ENCODE measurements at places on chromosomes 5 and 9.

DNA sequence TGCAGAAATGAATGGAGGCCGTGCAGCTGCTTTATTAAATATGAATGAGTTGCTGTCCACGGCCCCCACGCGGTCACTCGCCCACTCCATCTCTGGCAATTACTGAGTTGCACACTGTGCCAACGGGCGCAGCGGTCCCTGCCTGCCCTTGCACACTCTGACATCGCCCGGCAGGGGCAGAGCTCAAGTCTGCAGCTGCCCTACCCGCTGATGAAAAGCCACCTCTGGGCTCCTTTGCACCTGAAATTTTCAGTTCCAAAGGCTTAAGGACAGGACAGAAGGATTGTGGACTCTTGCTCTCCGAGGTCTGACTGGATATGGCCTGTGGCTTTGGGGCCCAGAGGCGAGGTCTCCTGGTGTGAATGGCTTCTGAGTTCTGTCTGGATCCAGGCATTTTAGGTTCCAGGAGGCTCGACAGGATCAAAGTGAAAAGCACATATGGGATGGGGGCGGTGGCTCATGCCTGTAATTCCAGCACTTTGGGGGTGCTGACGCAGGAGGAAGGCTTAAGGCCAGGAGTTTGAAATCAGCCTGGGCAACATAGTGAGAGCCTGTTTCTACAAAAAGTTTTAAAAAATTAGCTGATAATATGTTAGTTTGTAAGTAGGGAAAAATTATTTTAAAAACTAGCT lies 201.8 kb downstream of the PAX5 start:
- no peak for DNase-seq

DNA sequence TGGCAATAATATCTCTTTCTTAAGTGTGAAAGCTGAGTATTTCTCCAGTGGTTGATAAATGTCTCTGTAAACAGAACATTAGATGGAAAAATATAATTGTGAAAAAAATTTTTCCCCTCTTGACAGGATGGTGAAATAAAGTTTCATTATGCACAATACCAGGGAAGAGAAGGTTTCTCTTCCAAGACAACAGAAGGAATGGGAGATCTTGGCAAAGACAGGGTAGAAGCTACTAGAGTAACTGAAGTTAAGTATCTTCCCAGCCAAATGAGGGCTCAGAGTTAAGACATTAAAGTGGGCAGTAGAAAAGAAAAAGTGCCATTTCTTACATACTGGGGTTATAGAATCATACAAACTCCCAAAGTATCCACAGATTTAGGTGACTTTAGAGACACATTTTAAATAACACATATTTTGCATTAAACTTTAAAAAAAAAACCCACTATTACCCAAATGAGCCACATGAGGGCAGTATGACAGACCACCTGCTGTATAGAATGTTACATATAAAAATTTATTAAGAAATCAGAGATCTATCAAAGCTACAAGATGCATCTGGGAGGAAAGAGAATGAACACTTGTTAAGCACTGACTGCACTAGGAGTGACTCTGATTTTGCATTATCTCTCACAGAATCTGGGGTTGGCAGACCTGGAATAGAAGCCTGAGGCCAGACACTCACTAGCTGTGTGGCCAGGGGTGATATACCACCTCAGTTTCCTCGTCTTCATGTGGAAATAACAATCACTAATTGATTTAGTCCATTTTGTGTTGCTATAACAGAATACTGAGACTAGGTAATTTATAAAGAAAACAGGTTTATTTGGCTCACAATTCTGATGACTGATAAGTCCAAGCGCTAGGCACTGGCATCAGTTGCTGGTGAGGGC lies 98.5 kb downstream of the ARSB start:
- DNase-seq: no peak

DNA sequence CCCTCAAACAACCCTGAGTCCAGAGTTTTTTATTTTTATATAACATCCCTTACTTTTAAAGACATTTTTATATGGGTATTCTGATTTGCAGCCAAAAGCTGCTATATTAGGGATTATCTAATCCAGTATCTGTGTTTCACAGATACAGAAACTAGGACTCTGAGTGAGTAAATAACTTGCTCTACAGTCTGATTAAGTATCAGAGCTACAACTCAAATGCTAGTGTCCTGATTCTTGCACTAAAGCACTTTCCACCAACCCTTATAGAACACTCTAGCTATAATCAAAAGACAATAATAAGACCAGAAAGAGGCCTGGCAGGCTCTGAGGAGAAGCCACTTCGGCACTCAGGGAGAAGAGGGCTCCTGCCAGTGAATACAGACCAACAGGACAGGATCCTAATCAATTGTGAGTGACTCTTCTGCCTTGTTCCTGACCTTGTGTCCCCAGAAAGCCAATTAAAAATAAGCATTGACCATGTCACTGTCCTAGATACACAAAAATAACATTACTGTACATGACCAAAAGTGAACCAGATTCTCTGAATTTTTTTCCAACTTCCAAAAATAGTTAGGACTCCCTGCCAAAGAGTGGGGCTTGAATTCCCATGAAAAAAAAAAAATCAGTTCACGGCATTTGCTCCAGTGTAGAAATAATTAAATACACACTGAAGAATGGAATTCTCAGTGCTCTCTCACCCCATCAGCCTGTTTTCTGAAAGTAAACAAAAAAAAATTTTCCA lies 63.6 kb upstream of the MAP3K1 start:
- no peak for DNase-seq

DNA sequence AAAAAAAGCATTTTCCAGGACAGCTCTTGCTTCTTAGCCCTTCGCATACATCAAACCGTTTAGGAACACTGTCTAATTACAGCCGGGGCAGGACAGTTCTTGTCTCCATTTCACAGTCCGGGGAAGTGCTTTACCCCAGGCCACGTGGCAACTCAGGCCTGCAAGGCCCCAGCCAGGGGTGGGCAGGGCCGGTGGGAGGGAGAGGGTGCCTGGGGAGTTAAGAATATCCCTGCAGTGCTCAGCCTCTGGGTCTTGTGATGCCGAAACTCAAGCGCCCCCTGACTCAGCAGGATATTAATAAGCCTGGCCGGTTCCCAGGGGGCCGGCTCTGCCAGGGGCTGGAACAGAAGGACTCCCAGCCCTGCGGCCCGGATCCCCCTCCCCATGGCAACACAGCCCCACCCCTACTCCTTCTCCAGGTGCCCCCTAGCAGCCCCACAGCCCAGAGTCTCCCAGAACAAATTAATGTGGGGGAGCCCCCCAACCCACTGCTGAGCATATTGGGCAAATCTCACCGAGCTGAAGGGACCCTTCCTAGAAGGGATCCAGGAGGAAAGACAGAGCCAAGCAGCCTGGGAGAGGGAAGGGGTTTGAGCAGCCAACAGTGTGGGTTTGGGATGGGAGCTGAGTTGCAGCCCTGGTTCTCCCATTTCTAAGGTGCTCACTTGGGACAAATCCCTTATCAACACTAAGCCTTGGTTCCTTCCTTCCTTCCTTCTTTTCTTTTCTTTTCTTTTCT lies 45.3 kb downstream of the PLPP7 start:
- DNase-seq: no peak

GRCh38 chr5:113020461-113021273 lies 44.1 kb downstream of the DCP2 start:
- no peak for DNase-seq

- no peak for DNase-seq
These were observed 16.1 kb upstream of the ARSI start for GRCh38 chr5:150318613-150319483.

Measured in DMS153 (cell line).